NCI-H1694 (cell line): ENCODE measurements at places on chromosomes 1 and 21.

GRCh38 chr1:192817246-192817645 lies 8.4 kb downstream of the RGS2 start:
- DNase-seq: no peak

GRCh38 chr1:31551208-31551607 lies 25.1 kb upstream of the TINAGL1 start:
- no peak for DNase-seq

DNA sequence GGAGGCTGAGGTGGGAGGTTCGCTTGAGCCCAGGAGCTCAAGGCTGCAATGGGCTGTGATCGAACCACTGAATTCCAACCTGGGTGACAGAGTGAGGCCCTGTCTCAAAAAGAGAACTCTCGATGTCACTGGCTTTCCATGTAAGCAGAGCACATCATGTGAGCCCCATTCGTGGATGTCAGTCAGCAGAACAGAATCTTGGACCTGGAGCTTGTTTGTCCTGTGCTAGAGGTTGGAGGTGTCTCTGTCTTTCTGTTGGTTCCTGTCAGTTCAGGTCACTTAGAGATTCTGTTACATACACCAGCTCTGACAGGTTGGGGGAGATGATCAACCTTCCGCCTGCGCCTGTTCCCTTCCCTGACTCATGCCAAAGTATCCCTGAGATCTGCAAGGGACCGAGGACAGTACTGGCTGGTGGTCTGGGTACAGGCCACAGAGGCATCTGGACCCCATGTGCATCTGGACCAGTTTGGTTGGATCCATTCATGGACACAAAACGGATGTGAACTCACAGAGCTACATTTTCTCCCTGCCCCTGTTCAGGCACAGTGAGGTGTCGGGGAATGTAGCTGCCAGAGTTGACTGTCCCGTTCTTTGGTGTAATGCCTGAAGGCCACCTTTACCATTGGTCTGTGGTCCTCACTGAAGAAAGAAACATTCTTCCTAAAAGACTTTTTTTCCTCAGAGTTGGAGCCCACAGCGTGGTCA lies 10.0 kb downstream of the ARF1 start:
- no peak for DNase-seq

DNA sequence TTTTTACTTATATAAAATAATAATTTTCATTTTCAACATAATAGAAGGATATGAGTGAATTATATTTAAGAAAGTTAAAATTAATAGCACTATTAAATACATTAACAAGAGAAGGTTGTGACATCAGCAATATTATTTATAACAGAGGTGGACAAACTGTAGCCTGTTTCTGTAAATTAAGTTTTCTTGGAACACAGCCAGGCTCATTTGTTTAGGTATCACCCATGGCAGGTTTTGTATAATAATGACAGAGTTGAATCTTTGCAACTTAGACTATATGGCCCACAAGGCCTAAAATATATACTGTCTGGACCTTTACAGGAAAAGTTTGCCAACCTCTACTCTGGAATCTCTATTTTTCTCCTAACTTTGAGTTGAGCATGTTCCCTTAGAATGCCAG lies 42.8 kb upstream of the CACYBP start:
- no peak for DNase-seq

DNA sequence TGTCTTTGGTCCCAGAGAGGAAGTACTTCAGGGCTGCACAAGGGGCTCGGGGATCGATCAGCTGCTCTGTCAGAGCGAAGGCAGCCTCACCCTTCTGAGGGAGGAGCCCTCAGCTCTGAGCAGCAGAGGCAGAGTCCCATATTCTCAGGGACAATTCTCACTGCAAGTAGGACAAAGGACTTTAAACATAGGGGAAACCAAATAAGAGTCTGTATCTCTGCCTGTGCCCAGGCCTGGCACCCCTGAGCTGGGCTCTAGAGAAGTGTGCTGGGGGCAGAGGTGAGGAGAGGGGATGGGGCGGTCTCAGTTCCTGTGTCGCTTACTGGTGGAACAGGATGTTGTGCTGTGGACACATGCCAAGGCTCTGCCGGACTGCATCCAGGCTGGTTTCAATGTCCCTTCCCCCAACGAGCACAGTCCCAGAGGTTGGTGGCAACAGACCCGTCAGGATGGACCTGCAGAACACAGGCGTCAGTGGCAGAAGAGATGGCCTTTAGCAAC lies 76.6 kb downstream of the ABCA4 start:
- DNase-seq: no peak

- DNase-seq: no peak
These were observed 58.5 kb upstream of the CNTN2 start for GRCh38 chr1:204984499-204984898.

DNA sequence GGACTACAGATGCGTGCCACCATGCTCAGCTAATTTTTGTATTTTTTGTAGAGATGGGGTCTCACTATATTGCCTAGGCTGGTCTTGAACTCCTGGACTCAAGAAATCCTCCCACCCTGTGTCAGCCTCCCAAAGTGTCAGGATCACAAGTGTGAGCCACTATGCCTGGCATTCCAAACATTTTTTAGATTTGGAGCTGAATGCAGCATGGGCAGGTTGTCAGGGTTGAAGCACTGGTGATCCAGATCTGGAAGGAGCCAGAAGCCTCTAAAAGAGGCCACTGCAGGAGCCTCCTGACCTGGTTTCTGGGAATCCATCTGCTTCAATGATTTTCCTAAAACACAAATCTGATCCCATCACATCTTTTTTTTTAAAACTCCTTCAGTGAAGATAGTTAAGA lies 1.8 kb upstream of the CTPS1 start:
- no peak for DNase-seq

DNA sequence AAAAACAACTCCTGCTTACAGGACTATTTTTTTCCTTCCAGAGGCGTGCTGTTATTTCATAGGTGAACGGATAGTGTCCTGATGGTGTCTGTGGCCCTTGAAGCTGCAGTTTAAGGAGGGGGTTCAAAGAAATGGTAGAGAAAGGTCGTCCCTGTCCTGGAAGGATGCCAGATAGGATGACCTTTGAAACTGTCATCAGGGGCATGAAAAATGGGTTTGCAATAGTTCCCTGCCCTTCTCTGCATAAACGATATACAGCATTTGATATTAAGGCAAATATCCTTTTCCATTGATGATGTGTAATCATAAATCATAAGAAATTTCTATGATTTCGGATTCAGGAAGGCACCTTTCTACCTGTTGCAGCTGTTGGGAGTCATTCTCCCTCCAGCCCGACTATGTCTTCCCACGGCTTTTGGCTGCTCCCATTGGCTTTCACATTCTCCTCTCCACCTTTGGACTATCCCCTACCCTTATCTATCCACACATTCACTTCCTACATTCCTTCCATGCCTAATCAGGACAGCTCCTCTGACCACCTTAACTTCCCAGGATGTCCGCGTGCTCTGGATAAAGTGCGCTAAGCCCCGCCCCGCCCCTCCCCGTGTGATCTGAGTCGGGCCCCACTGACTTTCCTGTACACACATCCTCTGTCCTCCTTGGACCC lies 209.8 kb downstream of the DISC1 start:
- no peak for DNase-seq

GRCh38 chr21:41170442-41170841 lies 2.5 kb downstream of the BACE2 start:
- DNase-seq: no peak

DNA sequence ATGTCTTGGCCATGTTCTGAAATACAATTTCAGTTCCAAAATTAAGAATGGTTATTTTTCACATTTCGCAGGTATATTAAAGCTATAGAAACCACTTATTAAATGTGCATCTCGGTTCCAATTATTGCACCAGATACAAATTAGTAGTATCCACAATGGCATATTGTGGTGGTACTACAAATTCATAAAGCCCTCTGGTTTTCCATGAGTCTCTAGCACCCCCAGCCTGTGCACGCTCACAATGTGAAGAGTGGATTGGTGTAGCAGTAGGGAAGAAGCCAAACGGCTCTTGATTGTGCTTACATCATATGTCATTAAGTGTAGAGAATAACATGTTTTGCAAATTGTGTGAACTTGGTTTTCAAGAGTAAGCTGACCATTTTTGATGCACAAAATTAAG lies 1.9 kb upstream of the BRINP3 start:
- DNase-seq: peak; percentile 7

- DNase-seq: no peak
These were observed 25.1 kb downstream of the SHCBP1L start for GRCh38 chr1:182927693-182928433.

DNA sequence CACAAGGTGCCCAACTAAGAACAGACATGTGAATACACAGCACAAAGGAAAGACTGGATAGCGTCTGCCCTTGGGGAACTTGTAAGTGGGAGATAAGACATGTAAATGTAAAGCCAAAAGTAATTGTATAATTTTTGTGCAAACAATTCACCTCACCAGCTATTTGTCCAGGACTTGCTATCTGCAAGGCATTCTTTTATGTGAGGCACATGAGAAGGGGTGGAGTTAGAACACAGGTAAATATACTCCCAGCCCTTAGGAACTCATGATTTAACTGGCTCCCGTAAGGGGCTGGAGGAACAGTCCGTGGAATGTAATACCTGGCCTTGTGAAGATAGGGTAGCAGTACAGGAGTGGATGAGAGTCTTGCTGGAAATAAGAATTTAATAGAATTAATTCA lies 61.3 kb downstream of the CDK18 start:
- no peak for DNase-seq

DNA sequence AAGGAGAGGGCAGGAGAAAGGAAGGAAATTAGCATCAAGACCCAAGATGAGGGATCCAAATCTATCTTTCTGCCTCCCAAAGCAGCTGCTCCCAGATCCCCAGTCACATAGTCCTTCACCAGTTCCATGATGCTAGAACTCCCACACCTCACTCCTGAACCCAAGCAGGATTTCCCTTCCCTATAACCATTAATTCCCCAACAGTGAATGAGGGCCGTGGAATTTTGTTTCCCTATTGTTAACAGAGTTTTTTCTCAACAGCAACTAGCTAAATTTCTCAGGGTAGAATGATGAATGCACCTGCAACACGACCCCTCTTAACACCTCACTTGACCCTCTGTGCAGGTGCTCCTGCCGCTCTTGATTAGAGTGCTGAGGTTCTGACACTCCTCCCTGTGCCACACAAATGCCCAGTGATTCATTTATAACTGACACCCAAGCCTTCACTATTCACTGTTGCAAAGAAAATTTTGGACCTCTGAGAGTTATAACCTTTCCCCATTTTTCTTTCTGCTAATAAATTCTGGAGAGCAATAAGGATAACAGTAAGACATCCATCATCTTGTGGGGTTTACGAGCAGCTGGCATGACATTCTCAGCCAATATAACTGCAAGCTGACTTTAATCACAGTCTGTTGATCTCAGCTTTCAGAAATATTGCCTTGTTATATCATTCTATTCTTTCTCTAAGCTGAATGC lies 25.4 kb upstream of the NPL start:
- DNase-seq: peak; percentile 16

DNA sequence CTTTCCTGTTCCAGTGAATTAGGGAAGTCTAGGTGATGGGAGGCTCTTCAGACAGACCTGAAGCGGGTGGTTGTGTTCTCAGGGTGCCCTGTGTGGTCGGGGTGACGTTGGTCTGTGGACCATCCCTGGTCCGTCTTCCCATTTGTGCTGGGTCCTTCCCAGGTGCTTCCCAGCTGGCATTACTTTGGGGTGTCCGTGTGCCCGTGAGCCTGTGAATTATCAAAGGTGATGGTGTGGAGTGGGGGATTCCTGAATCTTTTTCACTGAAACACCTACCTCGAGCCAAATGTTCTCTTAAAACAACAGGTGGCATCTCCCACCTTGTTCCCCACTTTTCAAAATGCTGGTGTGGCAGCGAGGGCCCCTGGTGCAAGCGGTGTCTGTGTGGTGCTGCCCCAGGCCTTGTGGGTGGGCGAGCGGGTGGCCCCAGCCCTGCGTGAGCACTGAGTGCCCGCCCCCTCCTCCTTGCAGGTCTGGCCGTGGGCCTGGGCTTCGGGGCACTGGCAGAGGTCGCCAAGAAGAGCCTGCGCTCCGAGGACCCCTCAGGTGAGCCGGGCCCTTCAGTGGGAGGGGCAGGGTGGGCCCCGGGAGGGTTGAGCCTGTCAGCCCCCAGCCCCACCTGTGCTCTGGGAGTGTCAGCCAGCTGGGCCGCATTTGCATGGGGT lies 37.0 kb downstream of the COQ8A start:
- DNase-seq: no peak

GRCh38 chr21:42833439-42833815 lies 45.9 kb downstream of the WDR4 start:
- DNase-seq: peak; percentile 58

- no peak for DNase-seq
These were observed 67.5 kb upstream of the PRDX6 start for GRCh38 chr1:173409613-173410012.

DNA sequence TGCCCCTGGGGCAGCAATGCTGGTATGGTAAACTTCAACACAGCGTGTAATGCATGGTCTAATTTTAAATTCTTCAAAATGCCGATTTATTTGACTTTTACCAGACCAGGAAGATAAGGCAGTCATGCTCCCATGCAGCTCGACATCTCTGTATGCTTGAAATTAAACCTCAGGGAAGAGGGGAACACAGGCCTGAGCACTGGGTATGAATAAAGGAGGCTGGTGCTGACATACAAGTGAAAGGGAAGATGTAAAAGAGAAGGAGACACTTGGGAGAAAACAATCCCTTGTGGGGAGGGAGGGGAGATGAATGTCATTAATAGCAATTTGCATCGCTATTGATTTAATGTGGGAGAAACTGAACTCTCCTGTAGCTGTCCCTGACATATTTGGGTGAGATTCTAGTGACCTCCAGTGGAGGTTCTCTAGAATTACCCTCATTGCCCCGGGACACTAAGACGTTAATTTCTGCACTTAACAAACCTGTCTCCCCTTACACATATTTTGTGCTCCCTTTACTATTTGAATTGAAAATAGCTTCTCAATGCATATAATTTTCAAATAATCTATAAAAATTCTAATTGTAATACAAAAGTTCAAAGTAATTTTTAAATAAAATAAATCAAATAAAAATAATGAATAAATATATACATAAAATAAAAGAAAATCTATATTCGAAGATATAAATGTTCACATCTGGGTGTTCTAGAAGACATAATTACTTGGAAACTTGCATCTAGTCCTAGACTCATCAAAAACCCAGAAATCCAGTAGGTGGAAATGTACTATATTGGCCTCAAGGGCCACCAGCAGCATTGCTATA lies 283.1 kb downstream of the LMX1A start:
- peak; percentile 67 for DNase-seq

DNA sequence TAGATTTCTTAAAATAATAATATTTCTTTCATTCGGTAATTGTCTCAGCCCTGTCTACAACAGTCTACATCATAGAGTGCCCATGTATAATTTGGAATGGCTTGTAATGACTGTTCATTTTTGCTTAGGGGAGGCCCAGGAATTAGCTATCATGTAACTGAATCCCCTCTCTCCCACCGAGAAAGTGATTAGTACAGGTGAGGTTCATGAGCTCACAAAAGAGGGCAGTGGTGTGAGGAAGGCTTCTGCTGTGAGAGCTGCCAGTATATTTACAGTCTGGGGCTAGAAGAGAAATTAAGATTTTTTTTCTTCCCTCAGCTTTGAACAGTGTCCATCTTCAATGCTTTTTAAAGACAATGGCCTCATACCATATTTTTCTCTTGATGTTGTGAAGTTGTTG lies 340.7 kb downstream of the ADGRL2 start:
- no peak for DNase-seq

- no peak for DNase-seq
These were observed 14.7 kb upstream of the GSTM4 start for GRCh38 chr1:109641078-109641740.

- no peak for DNase-seq
These were observed 108.9 kb upstream of the FMN2 start for GRCh38 chr1:239982762-239983161.

- no peak for DNase-seq
These were observed 259.3 kb upstream of the CACYBP start for GRCh38 chr1:174740249-174740968.
